ENCODE measurements at places on chromosomes 6 and 20.

DNA sequence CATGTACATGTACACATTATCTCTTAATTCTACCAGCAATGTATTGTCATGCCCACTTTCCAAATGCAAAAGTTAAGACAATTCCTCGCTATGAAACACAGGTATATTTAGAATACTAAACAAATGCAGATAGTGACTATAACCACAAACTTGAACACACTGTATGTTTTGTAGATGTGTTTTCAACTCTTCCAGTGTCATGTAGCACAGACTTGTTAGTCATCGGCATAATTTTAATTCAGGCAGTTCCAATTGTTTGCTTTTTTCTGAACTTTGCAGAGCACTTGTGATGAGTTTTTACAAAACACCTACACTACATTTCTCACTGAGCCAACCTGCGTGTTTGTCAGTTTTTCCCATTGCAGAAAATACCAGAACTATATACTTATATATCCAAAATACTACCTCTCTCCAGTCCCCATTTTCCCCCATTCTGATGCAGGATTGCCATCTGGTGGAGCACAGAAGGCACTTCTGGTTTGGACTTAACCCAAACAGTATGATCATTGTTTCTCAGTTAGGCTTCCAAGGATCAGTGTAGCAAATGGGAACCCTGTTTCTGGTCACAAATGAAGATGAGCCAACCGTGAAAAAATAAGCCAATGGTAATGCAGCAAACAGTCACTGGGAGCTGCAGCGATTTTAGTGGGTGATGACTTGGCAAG, 143.4 kb downstream of the ADGRB3 start:
- DNase-seq: peak; percentile 45

GRCh38 chr6:56243518-56244070, 3.8 kb downstream of the COL21A1 start:
- DNase-seq: no peak

GRCh38 chr20:5630071-5630470, 120.1 kb upstream of the SHLD1 start:
- DNase-seq: no peak

GRCh38 chr6:38567436-38567835, 72.3 kb downstream of the BTBD9 start:
- DNase-seq: no peak

GRCh38 chr20:23350904-23351838, 580 bp downstream of the NXT1 start:
- peak; percentile 25 for DNase-seq

DNA sequence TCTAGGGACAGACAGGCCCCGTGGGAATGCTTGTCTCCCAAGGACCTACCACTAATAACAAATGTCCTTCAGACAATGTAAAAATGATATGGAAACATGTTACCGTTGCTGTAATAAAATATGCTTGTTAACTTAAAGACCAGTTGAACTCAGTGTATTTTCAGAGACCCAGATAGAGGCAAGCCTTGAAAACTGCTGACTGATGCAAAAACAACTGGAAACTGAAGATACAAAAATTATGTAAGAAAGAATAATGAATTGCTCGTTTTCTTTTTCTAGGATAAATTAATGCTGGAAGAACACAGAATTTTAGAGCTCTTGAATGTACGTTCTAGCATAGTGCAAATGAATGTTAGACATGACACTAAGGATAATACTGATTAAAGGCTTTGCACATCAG, 311.5 kb upstream of the MAN1A1 start:
- no peak for DNase-seq

- DNase-seq: no peak
Measured at GRCh38 chr20:38166703-38167233, 1.7 kb upstream of the TGM2 start.

GRCh38 chr6:9984607-9985006, 430.3 kb downstream of the TFAP2A start:
- no peak for DNase-seq

- DNase-seq: no peak
Measured at GRCh38 chr6:168377484-168377855, 57.9 kb upstream of the DACT2 start.

GRCh38 chr6:94597487-94597886, 979.8 kb upstream of the MANEA start:
- no peak for DNase-seq

DNA sequence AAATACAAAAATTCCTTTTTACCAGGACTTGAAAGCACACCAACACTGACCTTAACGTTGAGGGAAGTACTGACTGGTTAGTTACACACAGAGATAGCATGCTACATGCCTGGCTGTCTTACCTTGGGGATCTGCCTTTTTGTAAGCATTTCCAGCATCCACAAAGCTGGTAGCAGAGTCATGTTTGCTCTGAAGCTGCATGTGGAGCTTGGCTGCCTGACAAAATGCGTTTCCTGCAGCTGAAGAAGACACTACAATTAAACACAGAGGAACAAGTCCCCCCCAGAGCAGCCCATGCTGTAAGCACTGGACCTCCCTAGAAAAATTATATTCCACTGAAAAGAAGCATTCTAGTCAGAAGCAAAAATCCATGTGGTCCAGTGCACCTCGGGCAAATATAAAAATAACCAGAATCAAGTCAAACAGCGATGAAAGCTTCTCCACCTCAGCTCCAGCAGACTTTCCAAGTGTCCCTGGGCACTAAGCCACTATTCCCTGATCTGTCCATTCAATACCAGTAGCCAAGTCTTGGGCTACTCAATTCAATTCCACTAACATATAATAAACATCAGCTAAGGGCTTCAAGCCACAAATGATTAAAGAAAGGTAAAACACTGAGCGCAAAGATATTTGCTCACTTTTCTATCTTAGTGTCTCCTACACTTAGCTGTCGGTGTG, 24.2 kb downstream of the NAPB start:
- DNase-seq: no peak

- DNase-seq: no peak
Measured at GRCh38 chr20:57695940-57696339, 13.9 kb downstream of the PMEPA1 start.

GRCh38 chr6:41713650-41714291, 21.6 kb downstream of the TFEB start:
- no peak for DNase-seq

DNA sequence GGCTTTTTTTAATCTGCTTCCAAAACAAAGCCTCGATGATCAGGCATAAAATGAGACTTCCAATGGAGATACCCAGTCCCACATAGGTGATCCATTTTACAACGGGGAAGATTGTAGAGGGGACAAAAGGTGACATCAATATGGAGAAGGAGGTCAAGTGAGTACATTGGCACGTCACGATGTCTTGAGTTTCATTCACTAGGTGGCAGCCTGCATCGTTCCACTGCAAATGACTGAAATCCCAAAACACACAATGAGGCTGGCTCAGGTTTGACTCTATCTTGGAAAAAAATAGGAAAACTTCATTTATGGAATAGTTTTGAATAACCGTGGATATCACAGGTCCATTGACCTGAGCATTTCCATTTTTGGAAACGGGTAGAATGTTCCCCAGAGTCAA, 32.5 kb downstream of the ADGRF1 start:
- DNase-seq: no peak

DNA sequence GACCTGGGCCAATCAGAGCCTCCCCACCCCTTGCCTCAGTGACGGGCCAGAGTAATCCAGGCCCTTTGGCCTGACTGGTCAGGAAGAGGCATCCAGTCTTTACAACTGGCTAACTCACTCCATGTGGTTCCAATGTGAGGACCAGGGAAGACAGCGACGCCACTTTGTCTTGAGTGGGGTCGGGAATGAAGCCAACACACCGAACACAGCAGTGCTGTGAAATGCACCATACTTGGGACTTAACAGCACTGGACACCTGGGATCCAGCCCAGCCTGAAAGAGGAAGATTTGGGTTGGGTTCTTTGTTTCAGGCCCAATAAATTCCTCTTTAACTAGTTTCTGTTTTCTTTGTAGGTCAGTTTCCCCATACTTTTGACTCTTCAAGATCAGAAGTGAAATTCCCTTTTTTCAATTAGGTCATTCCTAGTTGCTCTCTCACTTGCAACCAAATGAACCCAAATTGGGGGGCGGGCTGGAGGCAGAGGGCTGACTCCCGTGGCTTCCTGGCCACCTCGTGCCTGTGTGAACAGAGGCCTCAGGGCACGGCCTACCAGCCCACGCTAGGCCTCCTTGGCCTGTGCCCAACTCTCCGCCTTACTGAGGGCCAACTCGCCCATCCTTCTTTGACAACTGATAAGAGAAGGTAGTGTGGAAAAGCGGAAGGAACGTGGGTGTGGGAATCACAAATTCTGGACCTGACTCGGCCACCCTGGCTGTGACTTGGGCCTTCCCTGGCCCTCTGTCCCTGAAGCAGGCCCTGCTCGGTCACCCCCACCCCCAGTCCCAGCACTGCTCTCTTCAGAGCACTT, 17.1 kb downstream of the SULF2 start:
- DNase-seq: no peak

DNA sequence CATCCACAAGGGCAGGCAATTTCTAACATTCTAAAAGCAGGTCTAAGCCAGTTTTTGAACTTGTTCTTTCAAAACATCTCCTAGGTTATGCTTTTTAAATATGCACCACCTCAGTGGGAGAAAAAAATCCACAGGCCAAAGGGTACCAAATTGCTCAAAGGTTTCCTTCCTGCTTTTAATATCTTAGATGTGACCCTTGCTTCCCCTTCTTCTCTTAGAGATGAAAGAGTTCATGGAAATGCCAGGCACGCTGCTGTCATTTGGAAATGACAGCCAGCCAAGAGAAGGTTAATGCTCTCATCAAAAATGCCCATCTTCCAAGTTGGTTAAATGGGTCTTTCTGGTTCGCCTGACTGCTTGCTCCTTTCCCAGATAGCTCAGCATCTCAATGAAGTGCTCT, 497.1 kb downstream of the CD83 start:
- DNase-seq: no peak
